Activated CD4-positive, alpha-beta T cell treated with anti-CD3 and anti-CD28 coated beads, Interleukin-2, amount 50 U/mL, for 16 hours (primary cell): ENCODE measurements at places on chromosomes 6 and 20.

DNA sequence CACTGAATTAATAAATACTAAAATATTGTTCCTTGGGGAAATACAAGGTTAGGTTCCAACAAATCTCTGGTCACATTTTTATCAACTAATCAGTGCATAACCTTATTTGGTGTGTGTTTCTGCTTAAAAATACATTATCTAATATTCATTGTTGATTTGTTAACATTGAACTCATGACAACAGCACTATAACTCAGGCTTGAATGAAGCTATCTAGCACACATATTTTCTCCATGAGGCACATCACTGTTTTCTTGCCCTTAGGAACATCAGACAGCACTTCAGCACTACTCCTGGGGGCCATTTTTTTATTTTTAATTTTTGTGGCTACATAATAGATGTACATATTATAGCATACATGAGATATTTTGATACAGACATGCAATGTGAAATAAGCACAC lies 277.2 kb upstream of the NT5E start:
- no peak for DNase-seq

GRCh38 chr6:146961831-146962230 lies 242.4 kb upstream of the STXBP5 start:
- DNase-seq = no peak

DNA sequence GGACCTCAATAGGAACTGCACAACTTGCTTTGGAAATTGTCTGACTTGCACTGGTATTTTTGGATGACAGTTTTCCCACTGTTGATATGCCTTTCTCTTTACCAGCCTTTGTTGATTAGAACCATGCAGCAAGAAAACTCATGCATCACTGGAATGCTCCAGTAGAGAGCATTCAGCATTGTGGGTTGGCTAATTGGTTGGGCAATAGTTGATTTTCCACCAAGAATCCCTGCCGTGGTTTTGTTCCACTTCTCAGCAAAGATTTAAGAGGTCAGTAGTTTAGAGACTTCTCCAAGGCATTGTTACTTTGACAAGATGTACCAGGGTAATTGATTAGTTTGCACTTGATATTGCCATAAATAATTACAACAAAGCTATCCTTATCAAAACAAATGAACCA lies 260.0 kb downstream of the DHX35 start:
- no peak for DNase-seq

DNA sequence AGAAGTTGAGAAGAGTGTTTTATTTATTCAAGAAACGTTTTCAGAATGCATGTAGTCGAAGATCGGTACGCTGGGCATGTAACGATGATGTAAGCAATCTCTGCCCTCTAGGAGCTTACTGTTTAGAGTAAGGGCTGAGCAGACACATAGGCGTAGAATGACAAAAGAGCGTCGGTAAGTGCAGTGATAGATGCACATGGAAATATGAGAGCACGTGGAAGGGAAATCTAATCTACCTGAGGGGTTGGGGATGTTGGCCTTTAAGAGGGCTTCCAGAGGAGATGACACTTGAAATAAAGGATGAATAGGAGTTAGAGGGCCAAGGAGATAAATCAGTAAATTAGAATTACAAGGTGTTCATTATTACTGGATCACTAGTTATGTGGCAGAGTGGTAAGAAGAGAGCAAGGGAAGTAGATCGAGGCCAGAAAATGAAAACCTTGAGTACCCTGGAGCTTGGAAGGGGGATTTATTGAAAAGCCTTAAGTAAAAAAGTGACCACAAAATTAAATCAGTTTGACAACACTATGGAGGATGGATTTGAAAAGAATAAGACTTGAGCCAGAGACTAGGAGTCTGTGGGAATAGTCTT lies 782 bp downstream of the TRMT11 start:
- DNase-seq = peak; percentile 28

DNA sequence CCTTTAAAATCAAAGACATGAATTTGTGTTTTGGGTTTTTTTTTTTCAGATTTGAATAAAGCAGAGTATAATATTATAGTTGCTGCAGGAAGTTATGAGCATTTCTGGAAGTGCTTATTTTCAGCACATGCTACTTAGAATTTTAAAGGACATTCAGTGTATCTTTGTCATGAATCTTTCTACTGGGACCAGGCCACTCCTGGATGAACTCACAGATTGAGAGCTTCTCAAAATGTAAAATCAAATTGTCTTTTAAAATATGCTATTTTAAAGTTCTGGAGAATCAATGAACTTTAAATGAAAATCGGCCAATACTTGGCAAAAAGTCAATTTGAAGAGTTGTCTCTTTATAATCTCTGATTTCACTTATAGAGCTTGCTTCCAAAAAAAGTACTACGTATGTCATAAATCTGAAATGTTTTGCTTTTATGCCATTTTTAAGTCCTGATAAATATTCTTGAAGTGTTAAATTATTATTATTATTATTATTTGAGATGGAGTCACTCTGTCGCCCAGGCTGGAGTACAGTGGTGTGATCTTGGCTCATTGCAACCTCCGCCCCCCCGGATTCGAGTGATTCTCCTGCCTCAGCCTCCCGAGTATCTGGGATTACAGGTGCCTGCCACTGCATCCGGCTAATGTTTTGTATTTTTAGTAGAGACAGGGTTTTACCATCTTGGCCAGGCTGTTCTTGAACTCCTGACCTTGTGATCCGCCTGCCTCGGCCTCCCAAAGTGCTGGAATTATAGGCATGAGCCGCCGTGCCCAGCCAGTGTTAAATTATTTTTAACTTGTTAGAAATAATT lies 175.7 kb upstream of the AKAP12 start:
- no peak for DNase-seq

DNA sequence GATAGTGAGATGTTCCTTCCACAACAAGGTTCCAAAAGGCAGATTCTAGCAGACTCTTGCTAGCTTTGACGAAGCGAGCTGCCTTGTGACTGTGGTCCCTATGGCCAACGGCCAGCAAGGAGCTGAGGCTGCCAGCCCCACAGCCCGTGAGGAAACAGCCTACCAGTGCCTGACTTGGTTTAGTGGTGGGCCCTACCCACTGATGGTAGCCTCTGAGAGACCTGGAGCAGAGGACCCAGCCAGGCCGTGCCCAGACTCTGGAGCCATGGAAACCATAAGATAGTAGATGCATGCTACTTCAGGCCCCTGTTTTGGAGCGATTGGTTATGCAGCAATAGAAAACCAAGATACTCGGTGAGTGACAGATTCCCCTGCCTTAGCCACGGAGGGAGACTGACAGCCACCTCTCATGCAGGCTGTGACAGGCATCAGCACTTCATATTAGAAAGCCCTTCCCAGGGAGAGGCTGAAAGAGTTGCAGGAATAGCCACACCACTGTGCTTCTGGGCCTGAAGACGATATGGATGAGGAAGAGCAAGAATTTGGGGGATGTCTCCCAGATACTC lies 19.2 kb downstream of the PSMG4 start:
- DNase-seq = no peak

DNA sequence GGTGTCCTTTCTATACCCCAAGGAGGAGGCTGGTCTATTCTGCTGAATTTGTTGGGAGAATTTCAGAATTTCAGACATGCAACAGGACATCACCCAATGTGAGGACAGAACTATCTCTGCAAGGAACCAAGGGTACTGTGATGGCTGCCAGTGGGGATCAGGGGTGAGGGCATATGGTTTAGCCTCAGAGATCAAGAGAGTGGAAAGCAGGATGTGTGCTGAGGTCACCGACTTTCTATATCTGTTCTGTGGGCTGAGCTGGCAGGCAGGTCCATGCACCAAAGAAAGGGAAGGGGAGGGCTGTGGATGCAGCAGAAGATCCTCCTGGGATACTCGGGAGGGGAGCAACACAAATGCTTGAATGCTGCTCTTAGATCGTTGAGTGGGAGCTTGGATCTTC lies 28.8 kb downstream of the MYT1 start:
- no peak for DNase-seq

GRCh38 chr20:4800676-4801449 lies 79.2 kb downstream of the PRND start:
- no peak for DNase-seq

DNA sequence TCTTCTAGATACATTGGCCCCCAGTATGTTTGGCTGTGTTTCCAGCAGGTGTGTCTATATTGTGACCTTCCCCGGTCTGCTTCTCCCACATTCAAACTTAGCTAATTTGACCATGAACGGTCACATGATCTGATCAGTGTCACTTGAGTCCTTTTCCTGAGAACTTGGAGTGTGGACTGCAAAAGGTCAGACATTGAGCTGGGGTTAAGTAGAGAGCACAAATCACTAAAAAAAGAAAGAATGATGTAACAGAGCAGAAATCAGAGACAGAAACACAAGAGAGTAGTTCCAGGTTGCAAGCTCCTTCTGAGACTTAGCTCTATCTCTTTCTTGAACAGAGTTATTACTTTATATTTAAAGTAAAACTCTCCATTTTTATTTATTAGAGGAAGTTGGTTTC lies 733.9 kb downstream of the CBLN4 start:
- no peak for DNase-seq

DNA sequence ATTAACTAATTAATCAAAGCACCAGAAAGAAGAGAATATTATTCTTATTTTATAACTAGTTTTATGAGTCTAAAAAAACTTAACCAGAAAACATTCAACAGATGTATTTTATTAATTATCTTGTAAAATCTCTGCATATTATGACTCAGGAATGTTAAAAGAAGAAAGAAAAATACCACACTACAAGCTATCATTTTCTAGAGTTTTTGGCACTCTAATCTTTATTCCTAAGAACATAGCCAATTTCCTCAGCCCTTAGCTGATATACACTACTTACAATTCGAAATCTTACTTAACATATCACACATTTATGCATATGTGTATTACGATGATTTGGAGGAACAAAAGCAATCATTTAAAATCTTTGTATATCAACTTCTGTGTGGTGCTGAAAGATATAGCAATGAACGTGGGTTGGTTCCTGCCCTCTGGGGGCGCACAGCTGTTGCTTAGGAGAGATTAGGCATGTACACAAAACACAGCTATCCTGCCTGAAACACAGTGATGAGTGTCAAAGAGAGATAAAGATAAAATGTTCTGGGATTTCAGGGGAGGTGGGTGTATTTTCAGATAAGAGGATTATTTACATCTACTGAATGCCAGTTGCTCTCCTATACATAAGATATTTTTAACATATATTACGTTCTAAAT lies 404.5 kb downstream of the SYNE1 start:
- peak; percentile 12 for DNase-seq

DNA sequence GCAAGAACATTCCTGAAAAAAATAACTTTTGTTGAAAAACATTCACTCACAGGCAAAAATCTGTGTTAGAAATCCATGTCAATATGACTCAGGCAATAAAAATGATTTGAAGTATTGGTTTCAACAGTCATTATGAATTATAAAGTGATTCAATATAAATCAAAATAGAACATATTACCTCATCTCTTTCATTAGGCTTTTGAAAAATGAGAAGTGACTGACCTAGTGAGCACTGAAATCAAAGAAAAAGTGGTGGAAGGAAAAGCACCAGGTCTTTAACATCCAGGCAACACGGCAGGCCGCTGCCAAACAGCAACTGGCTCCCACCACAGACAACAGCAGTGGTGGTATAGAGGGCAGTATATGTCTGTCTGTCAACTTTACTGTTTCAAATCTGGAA lies 68.9 kb downstream of the MAN1A1 start:
- no peak for DNase-seq

DNA sequence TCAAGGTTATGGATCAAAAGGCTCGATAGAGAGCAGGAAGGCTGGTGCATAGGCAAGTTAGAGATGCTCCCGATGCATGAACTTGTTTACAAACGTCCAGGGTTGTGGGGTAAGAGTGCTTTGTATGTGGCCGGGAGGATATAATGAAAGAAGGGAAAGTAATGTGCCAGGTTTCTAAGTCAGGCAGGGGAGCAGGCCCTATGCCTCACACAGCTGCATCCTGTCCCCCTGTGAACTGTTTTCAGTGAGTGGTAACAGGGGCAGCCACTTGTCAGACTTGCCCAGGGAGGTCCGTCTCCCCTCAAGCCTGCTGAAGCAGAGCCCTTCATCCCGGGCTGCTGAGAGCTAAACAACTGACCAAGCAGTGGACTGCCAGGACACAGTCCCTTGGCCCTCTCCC lies 19.4 kb downstream of the KCNK5 start:
- DNase-seq = no peak

GRCh38 chr20:43987531-43987930 lies 72.9 kb downstream of the TOX2 start:
- no peak for DNase-seq

DNA sequence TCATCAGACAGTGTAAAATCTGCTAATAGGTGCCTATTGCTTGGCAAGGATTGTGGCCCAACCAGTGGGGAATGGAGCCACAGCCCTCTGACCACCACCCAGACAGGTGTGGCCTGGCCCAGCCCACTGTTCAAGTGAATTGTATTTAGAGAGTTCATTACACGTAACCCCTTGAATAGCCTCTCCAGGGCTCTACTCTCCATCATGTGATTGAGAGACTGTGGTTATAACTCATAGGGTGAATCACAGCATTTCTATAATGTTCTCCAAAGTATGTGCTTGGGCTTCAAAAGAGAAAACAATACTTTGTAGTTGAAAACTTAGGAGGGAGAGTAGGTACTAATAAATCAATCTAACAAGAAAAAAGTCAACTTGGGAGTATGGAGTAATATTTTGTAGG lies 38.4 kb downstream of the ALDH8A1 start:
- DNase-seq = no peak

DNA sequence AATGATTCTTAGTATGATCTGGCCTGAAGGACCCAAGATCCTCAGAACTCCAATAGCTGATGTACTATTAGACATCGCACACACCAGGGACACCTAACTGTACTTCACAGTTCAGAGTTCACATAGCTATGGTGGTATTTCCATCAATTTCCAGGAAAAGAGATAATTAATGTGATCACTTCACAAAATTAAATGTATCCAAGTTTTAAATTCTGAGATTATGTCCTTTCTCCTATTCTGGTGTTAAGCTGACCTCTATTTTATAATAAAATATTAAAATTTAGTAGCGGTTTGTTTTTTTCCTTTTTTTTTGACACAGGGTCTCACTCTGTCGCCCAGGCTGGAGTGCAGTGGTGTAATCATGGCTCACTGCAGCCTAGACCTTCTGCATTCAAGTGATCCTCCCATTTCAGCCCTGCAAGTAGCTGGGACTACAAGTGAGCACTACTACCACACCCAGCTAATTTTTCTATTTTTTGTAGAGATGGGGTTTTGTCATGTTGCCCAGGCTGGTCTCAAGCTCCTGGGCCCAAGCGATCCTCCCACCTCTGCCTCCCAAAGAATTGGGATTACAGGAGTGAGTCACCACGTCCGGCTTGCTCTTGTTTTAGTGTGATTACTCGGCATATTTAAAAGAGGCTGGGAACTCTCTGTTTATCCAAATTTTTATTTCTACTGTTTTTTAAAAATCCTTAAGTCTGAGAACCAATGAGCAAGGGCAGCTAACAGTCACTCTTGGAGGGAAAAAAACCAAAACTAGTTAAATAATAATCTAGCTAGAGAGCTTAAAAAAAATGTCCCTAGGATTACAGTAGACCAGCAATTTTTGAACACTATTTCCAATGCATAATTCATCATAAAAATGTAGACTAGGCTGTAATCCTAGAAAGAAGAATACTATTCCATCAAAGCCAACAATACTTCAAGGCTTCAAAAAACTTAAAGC lies 16.0 kb downstream of the KIF13A start:
- no peak for DNase-seq
